Fibroblast of pulmonary artery (primary cell): ENCODE measurements at places on chromosomes 16 and 17.

- DNase-seq, result no peak
These were observed 2.4 kb downstream of the TNRC6A start for GRCh38 chr16:24731722-24732419.

DNA sequence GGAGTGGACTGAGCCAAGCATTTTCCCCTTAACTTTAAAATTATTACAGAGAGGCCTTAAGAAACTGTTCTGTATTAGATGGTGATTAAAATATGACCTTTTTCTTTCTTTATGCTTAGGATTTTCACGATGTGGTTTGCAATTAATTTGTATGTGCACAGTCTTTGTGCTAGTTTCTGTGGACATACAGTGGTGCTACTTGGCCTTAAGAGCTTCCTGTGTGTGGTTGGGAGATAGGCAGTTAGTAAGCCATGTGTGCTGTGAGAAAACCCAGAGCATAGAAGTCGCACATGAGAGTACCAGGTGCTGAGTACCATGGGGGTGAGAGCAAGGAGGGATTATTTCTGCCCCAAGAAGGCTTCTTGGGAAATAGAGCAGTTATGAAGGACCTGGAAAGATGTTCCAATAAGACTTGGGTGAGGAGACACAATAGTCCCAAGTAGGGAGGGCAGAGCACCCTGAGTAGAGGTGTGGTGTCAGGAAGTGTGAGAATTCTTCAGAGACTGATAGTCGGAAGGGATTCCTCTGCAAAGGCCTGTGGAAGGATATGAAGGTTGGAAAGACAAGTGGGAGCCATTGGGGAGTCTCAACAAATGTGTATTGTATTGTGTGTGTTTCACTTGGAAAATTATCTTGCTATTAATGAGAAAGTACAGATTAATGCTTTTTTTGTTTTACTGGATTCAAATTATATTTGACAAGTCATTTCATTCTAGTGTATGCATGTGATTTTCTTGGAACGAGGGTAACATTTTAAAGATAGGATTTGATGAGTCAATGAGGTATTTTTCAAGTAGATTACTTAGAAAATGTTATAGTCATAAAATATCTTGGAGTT is 239.9 kb downstream of the PRKCA start:
- DNase-seq, result peak; percentile 70

DNA sequence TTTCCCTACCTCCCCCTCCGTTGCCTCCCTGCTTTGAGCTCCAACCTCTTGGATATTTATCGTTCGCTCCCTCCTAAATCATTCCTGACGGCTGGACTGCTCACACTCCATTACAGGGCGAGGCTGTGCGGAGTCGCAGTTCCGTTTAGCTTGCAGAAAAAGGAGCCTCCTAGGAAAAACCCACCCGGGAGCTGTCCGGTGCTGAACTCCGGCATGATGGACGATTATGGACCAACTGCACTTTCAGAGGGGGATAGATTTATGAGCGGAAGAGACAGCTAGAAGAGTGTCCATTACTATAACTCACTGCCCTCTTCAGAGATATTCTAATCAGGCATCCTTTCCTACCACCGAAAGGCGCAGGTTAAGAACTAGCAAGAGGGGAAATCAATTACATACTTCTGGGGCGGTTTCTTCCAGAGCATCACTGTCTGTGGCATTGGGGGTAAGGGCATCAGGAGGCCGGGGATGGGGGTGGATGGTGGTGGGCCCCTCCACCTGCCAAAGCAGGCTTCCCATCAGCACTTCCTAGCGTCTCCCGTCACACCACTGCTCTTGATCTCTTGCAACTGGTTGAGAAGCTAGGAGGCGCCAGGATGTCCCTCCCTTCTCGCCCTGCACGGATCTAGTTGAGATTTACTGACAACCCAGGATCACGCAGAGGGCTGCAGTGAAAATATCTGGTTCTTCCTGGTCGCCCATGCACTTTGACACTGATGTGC is 251.2 kb downstream of the ENGASE start:
- peak; percentile 13 for DNase-seq

DNA sequence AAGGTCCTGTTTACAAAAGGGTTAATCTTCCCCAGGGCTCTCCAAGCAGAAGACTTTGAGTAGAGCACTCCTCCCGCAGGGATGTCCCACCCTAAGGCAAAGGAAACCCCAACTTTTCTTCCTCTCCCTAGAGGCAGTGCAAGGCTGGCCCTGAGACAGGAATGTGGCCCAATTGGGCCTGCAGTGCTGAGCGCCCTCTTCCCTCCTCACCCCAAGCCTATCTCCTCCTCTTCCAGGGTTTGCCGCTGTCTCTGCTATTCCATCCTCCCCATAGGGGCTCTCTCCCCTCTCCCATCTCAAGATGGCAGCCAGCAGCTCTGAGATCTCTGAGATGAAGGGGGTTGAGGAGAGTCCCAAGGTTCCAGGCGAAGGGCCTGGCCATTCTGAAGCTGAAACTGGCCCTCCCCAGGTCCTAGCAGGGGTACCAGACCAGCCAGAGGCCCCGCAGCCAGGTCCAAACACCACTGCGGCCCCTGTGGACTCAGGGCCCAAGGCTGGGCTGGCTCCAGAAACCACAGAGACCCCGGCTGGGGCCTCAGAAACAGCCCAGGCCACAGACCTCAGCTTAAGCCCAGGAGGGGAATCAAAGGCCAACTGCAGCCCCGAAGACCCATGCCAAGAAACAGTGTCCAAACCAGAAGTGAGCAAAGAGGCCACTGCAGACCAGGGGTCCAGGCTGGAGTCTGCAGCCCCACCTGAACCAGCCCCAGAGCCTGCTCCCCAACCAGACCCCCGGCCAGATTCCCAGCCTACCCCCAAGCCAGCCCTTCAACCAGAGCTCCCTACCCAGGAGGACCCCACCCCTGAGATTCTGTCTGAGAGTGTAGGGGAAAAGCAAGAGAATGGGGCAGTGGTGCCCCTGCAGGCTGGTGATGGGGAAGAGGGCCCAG is 1.0 kb downstream of the PRRT2 start:
- DNase-seq, result no peak

- DNase-seq, result no peak
These were observed 47.0 kb downstream of the MARVELD3 start for GRCh38 chr16:71672803-71673581.

DNA sequence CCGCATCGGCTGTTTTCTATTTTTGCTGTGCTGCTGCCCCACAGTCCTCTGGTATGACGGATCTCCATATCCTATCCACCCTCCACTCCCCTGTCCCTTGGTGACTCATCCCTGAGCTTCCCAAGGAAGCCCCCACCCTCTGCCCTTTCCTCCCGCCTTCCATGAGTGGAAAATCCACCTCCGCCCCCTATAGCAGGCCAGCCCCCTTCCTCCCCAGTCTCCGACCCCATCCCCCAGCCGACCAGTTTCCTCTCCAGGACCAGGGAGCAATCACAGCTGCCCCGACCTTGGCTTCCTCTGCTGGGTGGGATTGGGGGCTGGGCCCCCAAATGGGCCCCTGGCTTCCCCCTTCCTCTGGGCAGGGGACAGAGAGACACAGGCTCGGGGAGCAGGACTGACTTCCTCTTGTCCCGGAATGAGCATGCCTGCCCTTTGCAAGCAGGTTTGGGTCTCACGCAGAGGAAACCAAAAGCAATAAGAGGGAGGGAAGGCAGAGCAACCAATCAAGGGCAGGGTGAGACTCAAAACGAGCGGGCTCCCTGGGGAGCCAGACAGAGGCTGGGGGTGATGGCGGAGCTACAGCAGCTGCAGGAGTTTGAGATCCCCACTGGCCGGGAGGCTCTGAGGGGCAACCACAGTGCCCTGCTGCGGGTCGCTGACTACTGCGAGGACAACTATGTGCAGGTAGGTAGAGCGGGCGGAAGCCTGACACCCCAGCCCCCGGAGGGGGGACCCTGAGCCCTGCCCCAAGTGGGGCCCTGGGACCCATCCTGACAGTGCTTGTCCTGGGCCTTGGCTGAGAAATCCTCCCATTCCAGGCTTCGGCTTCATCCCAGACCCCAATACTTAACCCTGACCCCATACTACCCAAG is at the start of the genes ABI3 and GNGT2:
Gene ABI3 (plus strand): TSS at position 550 of the 872 bp plus-strand sequence. CDS start 18 bp downstream, at position 568.
Gene GNGT2 (minus strand): TSS at position 417 of the 872 bp plus-strand sequence. CDS start 3,152 bp downstream, outside the sequence.
- peak; percentile 48 for DNase-seq

- DNase-seq, result no peak
These were observed 56.1 kb upstream of the MAF start for GRCh38 chr16:79656553-79657115.

DNA sequence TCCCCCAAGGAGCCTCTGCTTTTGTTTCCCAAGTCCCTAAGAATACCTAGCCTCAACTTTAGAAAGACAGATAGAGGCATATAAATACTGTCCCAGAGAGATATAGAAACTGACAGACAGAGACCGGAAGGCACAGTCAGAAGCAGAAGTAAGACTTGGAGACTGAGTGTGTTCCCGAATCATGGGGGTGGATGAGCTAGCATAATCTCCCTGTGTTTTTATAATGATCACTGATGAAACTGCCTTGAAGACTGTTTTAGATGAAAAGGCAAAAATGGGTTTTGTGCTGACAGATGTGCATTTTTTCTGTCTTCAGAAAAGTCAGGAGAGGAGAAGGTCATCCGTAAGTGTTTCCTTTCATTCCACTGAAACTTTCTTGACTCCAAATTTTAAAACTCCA is 8.3 kb upstream of the PSMD3 start:
- DNase-seq, result no peak

DNA sequence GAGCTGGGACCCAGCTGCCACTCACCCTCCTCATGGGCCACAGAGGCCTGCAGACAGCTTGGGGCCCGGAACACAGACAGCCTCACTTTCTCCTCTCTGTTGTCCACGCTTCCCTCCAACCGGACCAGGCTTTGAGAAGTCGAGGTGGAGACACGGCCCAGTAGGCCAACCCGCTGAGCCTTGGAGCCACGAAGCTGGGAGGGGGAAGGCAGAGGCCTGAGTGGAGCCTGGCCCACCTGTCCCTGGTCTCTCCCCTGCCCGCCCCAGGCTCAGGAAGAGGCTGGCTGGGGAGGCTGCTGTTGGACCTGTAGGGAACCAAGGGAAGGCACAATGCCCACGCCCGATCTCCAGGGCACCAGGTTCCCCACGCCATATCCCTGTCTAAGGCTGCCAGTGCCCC is 48.1 kb downstream of the RMI2 start:
- no peak for DNase-seq

GRCh38 chr17:67126983-67127382 is 82.6 kb downstream of the CACNG1 start:
- no peak for DNase-seq

DNA sequence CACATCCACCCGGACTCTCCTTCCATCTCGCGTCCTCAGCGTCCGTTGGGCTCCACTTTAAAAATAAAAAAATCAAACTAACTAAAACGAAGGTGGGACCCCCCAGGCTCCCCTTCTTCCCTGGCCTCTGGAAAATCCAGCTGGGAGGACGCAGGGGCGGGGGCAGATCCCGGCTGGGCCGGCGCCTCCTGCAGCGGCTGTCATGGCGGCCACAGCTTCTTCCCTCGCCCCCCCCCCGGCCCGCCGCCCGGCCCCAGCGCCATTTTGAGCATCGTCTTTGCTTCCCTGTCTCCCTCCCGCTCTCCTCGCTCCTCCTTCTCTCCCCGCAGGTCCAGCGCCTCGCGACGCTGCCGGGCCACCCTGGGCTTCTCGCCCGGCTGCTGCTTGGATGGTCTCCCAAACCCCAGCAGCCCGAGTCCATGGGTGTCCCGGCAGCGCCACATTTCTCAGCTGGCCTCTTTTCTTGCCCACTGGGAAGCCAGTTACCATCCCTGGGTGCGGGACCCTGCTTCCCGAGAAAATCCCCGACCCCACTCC is 3.3 kb downstream of the HOXB2 start:
- DNase-seq, result peak; percentile 75
